Activated naive CD4-positive, alpha-beta T cell treated with anti-CD3 and anti-CD28 coated beads for 36 hours (primary cell): ENCODE measurements at places on chromosomes 5 and 9. TPM values are rescaled to one million over a fixed set of nuclear protein-coding genes. Genes with fewer than 3 reads are reported as not detected.

ACSL6 gene
- total RNA-seq, result 1.2 TPM

KIF12 gene
- total RNA-seq, result not detected

KIF24 gene
- 4.2 TPM for total RNA-seq

ADRA1B gene
- not detected for total RNA-seq

TNIP1 gene
- 238 TPM for total RNA-seq

WDR31 gene
- 0.88 TPM for total RNA-seq

BARHL1 gene
- not detected for total RNA-seq

RAD17 gene
- total RNA-seq, result 26.2 TPM

INSL4 gene
- not detected for total RNA-seq
